GM23248 (cell line): ENCODE measurements at places on chromosomes 16 and 17.

DNA sequence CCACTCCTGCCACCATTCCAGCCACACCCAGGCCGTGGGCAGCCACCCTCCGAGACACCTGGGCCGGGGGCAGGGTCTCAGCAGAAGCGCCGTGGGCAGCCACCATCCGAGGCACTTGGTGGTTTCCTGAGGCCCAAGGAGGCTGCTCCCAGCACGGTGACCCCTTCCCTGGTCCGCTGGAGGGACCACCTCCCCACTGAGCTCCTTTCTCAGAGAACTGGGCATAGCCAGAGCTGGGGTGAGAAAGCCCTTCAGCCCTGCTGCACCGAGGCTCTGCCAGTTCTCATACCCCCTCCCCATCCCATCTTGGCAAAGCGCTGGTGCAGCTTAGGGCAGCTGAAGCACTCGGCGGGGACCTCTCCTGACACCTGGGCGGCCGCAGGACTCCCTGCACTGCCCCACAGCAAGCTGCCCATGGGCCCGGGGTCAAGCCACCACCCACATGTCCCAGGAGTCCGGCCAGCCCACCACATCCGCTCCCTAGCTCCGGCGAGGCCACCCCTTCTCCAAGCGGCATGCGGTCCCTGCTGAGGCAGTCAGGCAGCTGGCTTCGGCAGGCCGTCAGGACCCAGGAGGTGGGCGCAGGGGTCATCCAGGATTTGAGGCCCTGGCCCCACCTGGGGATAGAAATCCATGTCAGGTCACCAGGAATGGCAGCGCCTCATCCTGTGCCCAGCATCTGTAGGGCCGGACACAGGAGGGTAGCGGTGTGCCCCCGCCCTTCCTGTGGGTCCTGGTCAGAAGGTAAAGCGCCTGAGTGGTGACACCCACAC is 1.3 kb upstream of the CYBA start:
- DNase-seq, result no peak

GRCh38 chr16:84752600-84752999 is 52.8 kb downstream of the USP10 start:
- DNase-seq, result no peak

- no peak for DNase-seq
Observed at GRCh38 chr16:78633551-78633950, 534.1 kb downstream of the WWOX start.

- DNase-seq, result no peak
Observed at GRCh38 chr17:19337712-19338023, 24.9 kb downstream of the B9D1 start.

DNA sequence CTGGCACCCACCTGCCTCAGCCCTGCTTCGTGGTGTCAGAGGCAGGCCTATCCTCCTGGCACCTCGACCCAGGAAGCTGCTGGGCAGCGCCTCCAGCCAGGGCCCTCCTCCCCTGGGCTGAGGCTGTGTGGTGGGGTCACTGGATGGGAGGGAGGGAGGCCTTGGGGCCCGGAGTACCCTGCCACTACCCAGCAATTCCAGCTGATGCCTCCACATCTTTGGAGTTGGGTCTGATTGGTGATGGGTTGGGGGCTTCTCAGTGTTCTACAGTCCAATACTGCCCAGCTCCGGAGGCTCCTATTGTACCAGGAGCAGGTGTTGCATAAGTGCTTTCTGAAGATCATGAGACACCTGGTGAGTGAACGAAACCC is 48.0 kb downstream of the USP22 start:
- no peak for DNase-seq

DNA sequence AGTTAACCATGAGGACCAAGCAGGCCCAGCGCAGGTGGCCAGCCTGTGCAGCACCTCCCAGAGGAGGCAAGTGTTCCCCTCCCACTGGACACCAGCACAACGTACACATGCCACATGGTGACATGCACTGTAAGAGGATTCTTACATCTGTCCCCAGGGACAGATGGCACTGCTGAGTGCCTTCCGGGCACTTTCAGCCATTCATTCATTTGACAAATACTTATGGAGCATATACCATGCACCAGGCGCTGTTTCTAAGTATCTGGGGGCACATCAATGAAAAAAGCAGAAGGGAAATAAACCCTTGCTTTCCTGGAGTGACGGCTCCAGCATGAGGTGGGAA is 79.6 kb downstream of the GAS7 start:
- DNase-seq, result no peak

GRCh38 chr17:38329808-38330730 is 13.7 kb downstream of the GPR179 start:
- no peak for DNase-seq

GRCh38 chr17:61966191-61966590 is 38.4 kb upstream of the INTS2 start:
- DNase-seq, result no peak

DNA sequence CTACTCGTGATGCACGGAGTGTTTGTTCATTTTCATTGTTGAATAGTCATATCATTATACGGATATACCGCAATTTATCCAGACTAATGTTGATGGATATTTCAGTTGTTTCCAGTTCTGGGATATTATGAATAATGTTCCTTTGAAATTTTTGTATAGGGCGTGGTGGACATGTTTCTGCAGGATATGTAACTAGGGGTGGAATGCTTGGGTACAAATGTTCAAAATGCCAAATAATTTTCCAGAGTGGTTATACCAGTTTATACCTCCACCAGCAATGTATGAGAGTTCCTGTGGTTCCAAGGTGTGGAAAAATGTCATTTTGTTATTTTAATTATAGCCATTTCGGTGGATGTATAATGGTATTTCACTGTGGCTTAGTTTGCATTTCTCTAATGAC is 53.6 kb downstream of the NUP88 start:
- no peak for DNase-seq

- peak; percentile 87 for DNase-seq
Observed at GRCh38 chr16:70553645-70554044, 30.0 kb downstream of the SF3B3 start.

GRCh38 chr16:85798901-85799496 is 345 bp downstream of the EMC8 start:
- peak; percentile 68 for DNase-seq

GRCh38 chr16:48422537-48422936 is 37.3 kb upstream of the SIAH1 start:
- DNase-seq, result no peak

GRCh38 chr16:23355106-23355670 is 53.1 kb downstream of the SCNN1B start:
- no peak for DNase-seq

DNA sequence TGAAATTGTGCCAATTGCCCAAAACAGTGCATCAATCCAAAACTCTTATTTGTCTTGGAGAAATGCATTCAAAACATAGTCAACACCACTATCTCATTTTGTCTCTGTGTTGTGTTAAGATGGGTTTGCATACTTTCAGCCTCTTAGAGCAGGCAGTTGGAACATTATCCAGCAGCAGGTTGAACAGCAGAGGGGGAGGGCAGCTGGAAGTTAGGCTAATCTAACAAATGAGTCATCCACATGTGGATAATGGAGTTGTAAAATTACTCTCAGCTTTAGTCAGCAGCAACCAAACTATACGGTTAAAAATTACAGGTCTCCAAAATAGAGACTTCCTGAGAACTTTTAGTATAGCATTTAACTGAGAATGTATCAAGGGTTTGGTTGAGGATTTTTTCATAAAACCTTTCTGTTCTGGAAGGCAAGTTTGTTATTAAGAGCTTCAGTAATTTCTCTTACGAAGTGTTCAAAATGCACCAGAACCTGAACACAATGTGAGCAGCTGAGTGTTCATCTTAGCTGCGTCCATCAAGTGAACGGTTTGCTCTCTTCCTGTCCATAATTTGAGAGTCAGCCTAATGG is 46.3 kb downstream of the PRKCA start:
- DNase-seq, result peak; percentile 78

DNA sequence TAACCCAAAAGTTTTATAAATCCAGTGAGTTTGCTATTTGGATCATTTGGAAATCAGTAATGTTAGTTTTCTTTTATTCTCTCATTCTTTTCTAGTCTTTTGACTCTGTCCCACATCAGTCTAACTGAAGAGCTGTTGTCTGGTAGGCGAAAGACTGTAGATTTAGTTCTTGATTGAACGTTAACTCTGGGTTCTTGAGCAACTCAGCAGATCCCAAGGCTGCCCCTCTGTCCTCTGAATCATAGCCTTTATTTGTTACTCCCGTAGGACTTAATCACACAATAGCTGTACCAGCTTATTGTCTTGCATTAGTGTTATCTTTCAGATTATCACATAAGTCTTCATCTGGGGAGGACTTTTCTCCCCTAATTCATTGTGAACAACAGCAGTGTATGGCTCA is 119.3 kb upstream of the TOM1L1 start:
- no peak for DNase-seq

DNA sequence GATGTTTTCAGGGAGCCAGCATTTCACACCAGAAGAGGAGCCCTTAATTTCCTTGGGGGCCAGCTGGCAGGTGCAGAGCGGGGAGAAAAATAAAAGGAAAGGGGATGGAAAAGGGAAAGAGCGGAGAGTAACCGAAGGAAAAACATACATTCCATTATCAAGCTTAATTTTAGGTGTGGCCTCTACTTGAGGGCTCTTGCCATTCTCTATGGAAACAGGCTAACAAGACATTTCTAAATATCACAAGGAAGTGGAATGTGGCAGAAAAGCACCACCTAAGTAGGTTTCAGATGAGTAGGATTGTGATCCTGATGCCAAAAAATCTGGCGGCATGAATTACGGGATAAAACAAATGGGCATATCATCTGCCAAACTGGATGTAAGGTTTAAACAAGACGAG is 970 bp upstream of the DYNC1LI2 start:
- DNase-seq, result no peak

DNA sequence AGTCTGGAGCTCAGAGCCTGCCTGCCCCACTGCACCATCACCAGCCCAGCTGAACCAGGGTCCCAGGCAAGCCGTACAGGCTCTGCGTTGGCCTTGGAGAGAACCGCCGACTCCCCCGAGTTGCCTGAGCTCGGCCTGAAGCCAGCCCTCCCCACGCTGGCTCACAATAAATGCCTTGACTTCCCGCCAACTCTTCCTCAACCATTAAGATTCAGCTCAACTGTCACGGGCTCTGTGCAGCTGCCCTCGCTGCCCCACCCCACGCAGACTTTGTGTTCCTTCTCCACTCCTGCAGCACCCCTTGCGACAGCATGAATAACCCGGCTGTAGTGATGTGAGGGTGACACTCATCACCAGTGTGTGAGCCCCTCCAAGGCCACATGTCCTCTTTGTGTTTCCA is 4.8 kb upstream of the QPRT start:
- peak; percentile 30 for DNase-seq
